ENCODE measurements at places on chromosomes 3 and 15.
A peak's percentile ranks its signal among the peaks of the same experiment; 100 is the strongest.

DNA sequence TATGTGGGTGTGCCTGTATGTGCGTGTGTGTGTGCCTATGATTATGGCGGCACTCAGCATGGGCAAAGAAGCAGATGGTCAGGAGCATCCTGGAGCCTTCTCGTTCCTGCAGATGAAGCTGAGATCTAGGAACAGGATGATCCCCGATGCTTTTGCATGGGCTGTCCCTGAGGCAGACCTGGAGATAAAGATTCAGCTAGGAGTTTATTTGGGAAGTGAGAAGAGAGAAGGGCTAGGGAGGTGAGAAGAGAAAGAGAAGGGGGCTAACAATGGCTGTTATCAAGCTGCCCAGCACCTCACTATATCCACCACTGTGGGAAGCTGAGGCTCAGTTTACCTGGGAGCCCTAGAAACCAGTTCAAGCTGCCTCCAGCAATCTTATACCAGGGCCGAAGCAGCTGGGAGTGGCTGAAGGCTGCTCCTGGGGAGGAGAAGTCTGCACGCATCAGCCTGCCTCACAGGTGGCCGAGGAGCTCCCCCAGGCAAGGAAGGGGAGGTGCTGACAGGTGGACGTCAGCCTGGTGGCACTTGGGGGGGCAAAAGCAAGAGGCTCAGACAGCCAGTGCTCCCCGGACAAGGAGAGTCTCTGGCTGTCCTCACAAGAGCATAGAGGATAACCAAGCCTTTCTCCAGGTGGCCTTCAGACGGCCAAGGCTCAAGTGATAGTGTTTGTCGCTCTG, 94.0 kb upstream of the IQSEC1 start:
- no peak for DNase-seq

- DNase-seq, result no peak
Measured at GRCh38 chr15:31409171-31409570, 82.5 kb downstream of the KLF13 start.

DNA sequence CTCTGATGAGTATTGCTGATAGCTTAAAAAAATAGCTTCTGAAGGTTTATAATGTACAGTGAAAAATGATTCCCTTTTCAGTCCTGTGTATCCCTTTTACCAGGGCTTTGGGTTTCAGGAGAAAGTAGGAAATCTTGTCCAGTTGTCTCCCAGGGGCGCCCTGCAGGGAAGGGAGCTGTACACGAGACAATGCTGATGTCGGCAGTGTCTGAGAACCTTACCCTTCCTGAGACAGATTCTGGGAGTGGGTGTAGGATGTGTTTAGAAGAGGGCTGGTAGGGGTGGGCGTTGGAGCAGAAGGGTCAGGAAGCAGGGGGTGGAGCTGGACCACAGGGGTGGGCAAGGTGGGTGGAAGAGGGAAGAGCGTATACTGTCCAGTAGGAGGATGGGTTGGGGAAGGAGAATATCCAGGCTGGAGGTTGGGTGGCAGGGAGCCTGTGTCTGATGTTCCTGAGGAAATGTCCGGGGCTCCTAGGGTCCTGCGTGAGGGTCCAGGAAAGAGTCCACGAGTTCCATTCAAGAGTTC, 5.6 kb downstream of the THPO start:
- no peak for DNase-seq

GRCh38 chr3:4720316-4721075, 227.3 kb downstream of the ITPR1 start:
- DNase-seq, result peak; percentile 23

DNA sequence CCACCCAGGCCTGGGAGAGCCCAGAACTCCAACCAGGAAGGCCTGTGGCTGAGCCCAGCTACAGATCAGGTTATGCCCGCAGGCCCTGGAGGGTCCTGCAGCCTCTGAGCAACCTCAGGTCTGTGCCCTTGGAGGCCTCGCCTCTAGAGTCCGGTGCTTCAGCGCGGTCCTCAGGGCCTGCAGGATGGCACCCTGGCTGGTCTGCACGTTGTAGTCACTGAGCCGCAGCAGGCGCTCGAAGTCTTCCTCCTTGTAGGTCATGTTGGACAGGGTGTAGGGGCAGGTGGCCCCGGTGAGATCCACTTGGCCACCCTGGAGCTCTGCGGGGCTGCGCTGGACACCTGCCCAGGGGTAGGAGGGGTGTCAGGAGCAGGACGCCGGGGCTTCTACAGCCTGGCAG, 25.8 kb downstream of the PLA2G4D start:
- DNase-seq, result no peak

DNA sequence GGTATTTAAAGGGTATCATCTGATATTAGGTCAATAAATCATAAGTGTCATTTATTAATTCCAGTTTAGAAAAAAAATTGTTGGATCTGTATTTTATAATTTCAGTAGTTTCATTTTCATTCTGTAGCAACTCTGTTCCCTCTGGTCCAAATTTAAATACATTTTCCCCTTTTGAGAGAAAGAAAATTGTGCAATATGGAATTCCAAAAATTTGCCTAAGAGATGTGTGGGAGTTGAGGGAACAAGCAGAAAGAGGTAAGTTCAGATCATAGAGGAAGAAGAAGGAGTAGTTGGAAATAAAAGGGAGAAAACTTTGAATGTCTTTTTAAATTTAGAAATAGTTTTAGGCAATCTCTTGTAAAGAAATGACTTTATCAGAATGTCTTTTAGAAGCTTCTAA, 48.9 kb upstream of the MME start:
- DNase-seq, result no peak

- DNase-seq, result no peak
Measured at GRCh38 chr3:37968199-37968598, 22.4 kb upstream of the VILL start.

GRCh38 chr3:98991393-98991792, 89.9 kb upstream of the DCBLD2 start:
- DNase-seq, result no peak

- no peak for DNase-seq
Measured at GRCh38 chr15:98745179-98745578, 96.8 kb downstream of the IGF1R start.

DNA sequence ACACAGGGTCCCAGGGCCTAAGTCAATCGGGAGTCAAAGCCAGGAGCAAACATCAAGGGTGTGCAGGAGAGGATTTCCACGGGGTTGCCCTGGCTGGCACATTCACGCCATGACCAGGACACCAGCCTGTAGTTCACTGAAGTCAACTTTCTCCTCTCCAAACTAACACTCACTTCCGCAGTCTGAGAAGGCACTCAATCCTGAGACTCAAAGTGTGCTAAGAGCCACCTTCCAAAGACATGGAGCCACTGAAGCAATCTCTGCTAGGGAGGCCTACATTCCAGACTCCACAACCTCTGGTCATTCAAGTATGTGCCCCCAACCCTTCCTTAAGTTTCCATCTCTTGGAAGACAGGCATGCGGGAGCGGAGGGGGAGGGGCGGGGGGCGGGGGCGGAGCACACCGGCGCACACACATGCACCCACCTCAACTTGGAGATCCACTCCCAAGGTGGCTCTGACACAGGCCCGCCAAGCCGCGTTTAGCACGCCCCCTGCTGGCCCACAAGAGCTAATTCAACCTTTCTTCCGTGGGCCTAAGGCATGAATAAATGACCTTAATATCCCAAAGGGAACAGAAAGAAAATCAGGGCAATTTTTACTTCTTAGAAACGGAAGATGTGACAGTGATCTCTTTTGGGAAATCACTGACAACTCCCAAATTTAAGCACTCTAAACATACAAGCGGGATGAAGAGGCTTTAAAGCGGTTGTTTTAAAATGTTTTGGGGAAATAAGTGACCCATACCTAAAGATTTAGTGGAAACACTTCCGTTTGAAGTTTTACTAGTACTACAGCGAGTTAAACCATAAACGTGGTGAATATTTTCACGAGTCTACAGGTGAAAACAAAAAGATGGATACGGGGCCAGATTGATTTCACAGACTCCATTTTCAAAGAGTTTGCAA, 162.5 kb upstream of the CHRNA7 start:
- DNase-seq, result peak; percentile 59

DNA sequence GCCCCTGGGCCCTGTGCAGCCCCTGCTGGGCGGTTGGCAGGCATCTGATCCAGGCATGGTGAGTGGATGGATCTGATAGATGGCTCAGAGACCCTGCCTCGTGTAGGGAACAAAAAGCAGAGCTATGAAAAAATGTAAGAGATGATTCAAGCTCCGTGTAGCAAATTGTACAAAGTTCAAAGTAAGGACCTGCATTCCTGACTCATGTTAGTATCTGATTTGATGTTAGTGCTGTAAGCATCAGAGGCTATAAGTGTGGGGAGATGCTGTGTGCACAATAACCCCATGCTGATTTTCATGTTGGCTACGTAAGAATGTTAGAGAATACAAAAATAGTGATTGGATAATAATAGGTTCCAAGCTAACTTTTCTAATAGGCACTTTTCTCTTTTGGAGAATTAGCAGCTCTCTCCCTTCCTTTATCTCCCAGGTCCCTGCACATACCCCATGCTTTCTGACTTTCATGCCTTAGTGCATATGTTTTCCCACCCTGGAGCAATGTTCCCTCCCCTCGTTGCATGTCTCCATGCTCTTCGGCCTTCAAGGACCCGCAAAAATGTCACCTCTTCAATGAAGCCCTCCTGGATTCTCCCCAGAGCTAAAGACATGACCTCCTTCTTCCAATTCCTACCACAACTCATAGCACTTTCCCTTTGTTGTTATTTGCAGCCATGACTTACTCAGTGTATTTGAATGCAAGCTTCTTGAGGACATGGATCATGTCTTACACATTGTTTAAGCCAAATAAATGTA, 1.6 kb downstream of the CCR9 start:
- no peak for DNase-seq

- DNase-seq, result no peak
Measured at GRCh38 chr3:159763011-159763601, 225.5 kb upstream of the IL12A start.

DNA sequence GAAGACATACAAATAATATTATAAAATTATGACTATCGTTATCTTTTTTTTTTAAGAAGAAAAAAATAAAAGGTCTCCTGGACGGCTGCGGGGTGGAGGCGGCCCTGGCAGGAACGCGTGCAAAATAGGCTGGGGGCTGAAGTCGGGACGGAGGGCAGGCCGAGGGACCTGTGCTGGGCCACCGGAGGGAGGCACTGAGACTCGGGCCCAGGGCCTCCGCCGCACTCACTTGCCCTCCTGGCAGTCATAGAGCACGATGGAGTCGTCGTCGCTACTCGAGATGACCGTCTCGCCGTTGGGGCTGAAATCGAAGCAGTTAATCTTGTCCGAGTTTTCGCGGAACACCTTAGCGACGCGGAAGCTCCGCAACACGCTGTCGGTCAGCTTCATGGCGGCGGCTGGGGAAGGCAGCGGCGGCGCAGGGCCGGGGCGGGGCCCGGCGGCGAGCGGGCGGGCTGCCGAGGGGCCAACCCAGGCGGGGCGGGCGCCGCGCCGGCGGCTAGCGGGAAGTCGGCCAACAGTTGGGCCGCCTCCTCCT, 408 bp downstream of the WDR82 start:
- DNase-seq, result peak; percentile 48

- no peak for DNase-seq
Measured at GRCh38 chr3:134342259-134342658, 32.0 kb downstream of the AMOTL2 start.

DNA sequence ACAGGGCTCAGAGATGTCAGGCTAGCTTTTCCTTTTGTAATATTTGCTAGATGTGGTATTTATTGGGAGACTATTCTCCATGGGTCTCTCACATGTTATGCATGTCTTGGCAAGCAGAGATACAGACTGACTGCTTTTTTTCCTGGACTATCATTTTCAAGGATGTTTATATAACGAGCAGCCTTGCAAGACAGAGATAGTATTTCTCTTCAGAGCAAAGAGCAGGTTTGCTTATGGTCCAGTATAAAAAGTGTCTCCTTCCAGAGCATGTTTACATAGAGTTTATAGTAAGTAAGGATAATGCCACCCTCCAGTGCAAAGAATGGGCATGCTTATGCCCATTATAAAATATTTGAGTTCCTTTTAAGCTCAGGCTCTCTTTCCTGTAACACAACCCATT, 24.6 kb downstream of the GTF2E1 start:
- no peak for DNase-seq

DNA sequence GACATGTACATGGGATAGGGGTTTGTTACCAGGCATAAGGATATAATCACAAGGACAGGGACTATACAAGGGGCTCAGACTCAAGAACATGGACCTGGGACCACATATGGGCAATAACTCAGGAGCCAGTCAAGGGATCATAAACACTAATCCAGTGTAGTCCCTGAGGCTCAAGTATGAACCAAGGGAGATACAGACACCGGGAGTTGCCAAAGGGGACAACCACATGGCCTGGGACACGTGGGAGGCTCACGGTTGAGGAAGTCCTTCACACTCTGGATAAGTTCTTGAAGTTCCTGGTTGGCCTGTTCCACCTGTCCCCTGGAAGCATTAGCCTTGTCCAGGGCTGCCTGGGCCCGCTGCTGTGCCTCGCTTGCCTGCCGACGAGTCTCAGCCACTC, 1.8 kb upstream of the USP19 start:
- DNase-seq, result no peak

- no peak for DNase-seq
Measured at GRCh38 chr3:25324954-25325655, 103.0 kb upstream of the RARB start.

DNA sequence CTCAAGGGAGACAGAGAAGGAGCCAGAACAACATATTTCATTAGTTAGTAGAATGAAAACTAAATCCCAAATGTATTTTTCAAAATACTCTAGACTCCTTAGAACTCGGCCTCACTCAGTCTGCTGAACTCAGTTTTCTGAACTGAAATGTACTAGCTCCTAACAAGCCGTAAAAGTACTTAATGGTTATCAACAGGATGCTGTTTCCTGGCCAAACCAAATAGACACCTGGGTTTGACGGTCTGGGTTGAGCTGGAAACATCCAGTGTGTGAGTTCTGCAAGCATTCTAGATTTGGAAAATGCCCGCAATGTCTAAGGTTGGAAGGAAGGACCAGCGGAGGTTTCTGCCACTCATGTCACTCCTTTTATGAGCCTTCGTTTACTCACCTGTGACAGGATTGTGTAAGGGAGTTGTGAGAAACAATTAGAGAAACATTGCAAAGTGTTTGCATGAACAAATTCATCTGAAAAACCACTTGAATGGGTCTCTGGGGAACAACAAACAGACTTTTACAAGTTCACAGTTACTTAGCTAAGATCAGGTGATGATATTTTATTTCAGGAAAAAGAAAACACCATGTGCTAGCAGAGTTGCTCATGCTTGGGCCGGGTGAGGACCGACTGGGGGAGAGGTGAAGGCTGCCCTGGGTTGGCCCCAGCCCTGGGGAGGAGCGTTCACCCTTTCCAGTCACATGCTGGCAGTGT, 151.0 kb downstream of the ALDH1A2 start:
- no peak for DNase-seq

GRCh38 chr15:91521996-91522395, 331.5 kb upstream of the SLCO3A1 start:
- no peak for DNase-seq

DNA sequence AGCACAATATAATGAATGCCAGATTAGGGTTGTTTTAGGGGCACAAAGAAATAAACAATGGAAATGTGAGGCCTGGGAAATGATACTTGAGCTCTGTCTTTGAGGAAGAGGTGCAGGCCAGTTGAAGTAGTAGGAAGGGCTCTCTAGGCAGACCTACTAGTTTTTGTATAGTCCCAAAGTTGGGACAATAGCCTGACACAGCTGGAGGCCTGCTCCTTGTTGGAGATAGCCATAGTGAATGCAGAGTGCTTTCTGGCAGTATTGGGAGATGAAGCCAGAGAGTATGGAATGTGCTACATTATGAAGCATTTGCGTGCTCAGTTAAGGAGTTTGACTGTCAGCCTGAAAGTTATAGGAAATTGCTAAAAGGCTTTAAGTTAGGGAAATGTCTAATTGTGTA, 251.2 kb upstream of the ZPLD1 start:
- no peak for DNase-seq

GRCh38 chr3:134337071-134337482, 37.2 kb downstream of the AMOTL2 start:
- no peak for DNase-seq
